ENCODE measurements at places on chromosomes 11 and 22. TPM values are rescaled to one million over a fixed set of nuclear protein-coding genes. Genes with fewer than 3 reads are reported as not detected.

Gene HEPHL1
- not detected for total RNA-seq

Gene NPTXR
- total RNA-seq, result 64.6 TPM

Gene FGF19
- 2.3 TPM for total RNA-seq

Gene PHOX2A
- total RNA-seq, result not detected

Gene SCGB1A1
- not detected for total RNA-seq

Gene SLC5A12
- 0.46 TPM for total RNA-seq

Gene KCTD14
- total RNA-seq, result 1.8 TPM

Gene OR8H3
- total RNA-seq, result not detected

Gene WNT11
- 0.69 TPM for total RNA-seq

Gene SLC17A6
- total RNA-seq, result 134 TPM

Gene NLRP14
- total RNA-seq, result 0.92 TPM

Gene SELENOO
- 7.4 TPM for total RNA-seq

Gene SLC43A1
- 2.1 TPM for total RNA-seq

Gene MLC1
- total RNA-seq, result 74.5 TPM

Gene GUCY1A2
- 97.8 TPM for total RNA-seq

Gene P2RX6
- 1.2 TPM for total RNA-seq

Gene HTR3A
- total RNA-seq, result 0.23 TPM

Gene OR52H1
- 0.69 TPM for total RNA-seq

Gene BAD
- 53.3 TPM for total RNA-seq

Gene BET1L
- total RNA-seq, result 6.5 TPM

Gene NXPE1
- not detected for total RNA-seq

Gene CPT1B
- 9.2 TPM for total RNA-seq

Gene RCOR2
- total RNA-seq, result 12.0 TPM

Gene CSF2RB
- total RNA-seq, result 0.92 TPM

All from diencephalon (tissue), 1 donor.